ENCODE measurements at places on chromosomes 1 and 21. TPM values are rescaled to one million over a fixed set of nuclear protein-coding genes. Genes with fewer than 3 reads are reported as not detected.

GRCh38 chr1:213183036-213183672 lies 132.1 kb downstream of the RPS6KC1 start:
- H3K27ac ChIP-seq = no peak overlapping the region
- H3K4me3 ChIP-seq = no peak overlapping the region
- H3K36me3 ChIP-seq = no peaks in the 10 kb centered on the region
- no peak for DNase-seq
- H3K27me3 ChIP-seq = no peaks in the 10 kb centered on the region

GRCh38 chr1:29758781-29759499 lies 522.6 kb downstream of the PTPRU start:
- no peak for DNase-seq
- H3K4me1 ChIP-seq = no peaks in the 10 kb centered on the region
- H3K27ac ChIP-seq = no peak overlapping the region
- no peak overlapping the region for H3K4me3 ChIP-seq
- H3K27me3 ChIP-seq = no peaks in the 10 kb centered on the region
- H3K36me3 ChIP-seq = no peaks in the 10 kb centered on the region

DNA sequence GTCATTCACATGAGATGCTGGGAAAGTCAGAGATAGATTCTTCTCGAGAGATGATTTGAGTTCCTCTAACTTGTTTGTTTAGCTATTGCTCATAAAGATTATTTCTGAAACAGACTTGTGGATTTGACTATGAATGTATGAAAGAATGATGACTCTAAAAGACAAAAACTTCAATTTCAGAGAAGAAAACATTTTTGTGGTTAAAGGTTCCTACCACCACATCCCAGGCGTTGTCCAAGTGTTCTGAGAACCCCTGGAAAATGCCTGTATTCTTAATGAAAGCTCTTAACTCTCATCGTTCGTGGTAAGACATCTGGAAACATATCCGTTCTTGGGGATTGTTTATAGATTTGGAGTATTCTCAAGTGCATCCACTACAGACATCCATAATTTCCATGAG lies 228.7 kb downstream of the BARHL2 start:
- H3K27me3 ChIP-seq = no peaks in the 10 kb centered on the region
- H3K27ac ChIP-seq = no peak overlapping the region
- no peak overlapping the region for H3K4me3 ChIP-seq

GRCh38 chr1:202073206-202073605 lies 49.5 kb upstream of the GPR37L1 start:
- DNase-seq = no peak
- peaks cover 48% of the 10 kb centered on the region for H3K4me1 ChIP-seq
- peak overlapping the region; percentile 61 for H3K27ac ChIP-seq
- H3K27me3 ChIP-seq = no peaks in the 10 kb centered on the region

- H3K4me3 ChIP-seq = no peak overlapping the region
- H3K36me3 ChIP-seq = no peaks in the 10 kb centered on the region
- H3K27me3 ChIP-seq = no peaks in the 10 kb centered on the region
- peaks cover 13% of the 10 kb centered on the region for H3K4me1 ChIP-seq
Observed at GRCh38 chr1:92038695-92039346, 9.0 kb downstream of the EPHX4 start.

- peak overlapping the region; percentile 98 for H3K27ac ChIP-seq
- DNase-seq = no peak
- H3K36me3 ChIP-seq = no peaks in the 10 kb centered on the region
- H3K27me3 ChIP-seq = no peaks in the 10 kb centered on the region
- no peaks in the 10 kb centered on the region for H3K4me1 ChIP-seq
Observed at GRCh38 chr1:103525114-103525606, 339 bp upstream of the RNPC3 start.

The COL6A2 gene
- total RNA-seq = 11.1 TPM

The GREM2 gene
- total RNA-seq = 0.51 TPM

Measured in Caco-2 (cell line).